ENCODE measurements at places on chromosomes 4 and X. TPM values are rescaled to one million over a fixed set of nuclear protein-coding genes. Genes with fewer than 3 reads are reported as not detected.

BEX4 gene
- 10.4 TPM for total RNA-seq

VCX3B gene
- not detected for total RNA-seq

SPP1 gene
- total RNA-seq = not detected

PPP3CA gene
- 48.9 TPM for total RNA-seq
